Skin of body (tissue), 3 donors: ENCODE measurements at places on chromosomes 4 and X. TPM values are rescaled to one million over a fixed set of nuclear protein-coding genes. Genes with fewer than 3 reads are reported as not detected.

- DNase-seq = no peak
Observed at GRCh38 chrX:118693843-118694242, 33.6 kb upstream of the IL13RA1 start.

GRCh38 chrX:115330498-115331168 is 41.1 kb downstream of the LUZP4 start:
- peak; percentile 64 for DNase-seq

- DNase-seq = no peak
Observed at GRCh38 chr4:96154676-96155075, 314.8 kb downstream of the PDHA2 start.

DNA sequence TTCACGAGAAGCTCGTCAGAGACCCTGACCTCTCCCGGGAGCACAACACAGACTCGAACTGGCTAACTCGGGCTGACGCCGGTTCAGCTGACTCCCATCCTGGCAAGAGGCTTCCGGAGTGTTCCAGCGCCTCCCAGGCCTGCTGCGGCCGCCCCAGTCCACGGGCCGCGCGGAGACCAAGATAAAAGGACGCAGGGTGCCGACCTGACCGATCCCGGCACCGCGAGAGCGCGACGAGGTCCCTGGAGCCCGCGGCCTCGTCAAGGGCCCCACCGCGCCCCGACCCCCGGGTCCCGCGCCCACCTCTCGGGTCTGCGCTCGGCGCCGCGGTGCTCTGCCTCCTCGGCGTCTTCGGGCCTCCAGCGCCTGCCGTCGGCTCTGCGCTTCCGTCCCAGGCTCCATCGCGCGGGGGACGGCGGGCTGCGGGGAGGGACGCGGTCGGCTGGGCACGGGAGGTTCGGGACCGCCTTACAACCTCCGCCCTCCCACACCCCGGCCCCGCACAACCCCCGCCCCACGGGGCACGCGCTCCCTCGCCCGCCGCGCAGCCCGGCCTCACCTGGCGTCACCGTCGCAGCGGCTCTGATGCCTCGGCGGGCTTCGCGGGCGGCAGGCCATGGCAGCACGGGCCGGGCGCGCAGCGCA is 426 bp downstream of the SLBP start:
- DNase-seq = no peak

ANKRD17 gene
- 54.0 TPM for total RNA-seq

FAM90A26 gene
- total RNA-seq = not detected

ASB5 gene
- 18.6 TPM for total RNA-seq
